ENCODE measurements at places on chromosomes 5 and 9. TPM values are rescaled to one million over a fixed set of nuclear protein-coding genes. Genes with fewer than 3 reads are reported as not detected.

- DNase-seq: no peak
Measured at GRCh38 chr9:34588671-34589635, 571 bp downstream of the CNTFR start.

DNA sequence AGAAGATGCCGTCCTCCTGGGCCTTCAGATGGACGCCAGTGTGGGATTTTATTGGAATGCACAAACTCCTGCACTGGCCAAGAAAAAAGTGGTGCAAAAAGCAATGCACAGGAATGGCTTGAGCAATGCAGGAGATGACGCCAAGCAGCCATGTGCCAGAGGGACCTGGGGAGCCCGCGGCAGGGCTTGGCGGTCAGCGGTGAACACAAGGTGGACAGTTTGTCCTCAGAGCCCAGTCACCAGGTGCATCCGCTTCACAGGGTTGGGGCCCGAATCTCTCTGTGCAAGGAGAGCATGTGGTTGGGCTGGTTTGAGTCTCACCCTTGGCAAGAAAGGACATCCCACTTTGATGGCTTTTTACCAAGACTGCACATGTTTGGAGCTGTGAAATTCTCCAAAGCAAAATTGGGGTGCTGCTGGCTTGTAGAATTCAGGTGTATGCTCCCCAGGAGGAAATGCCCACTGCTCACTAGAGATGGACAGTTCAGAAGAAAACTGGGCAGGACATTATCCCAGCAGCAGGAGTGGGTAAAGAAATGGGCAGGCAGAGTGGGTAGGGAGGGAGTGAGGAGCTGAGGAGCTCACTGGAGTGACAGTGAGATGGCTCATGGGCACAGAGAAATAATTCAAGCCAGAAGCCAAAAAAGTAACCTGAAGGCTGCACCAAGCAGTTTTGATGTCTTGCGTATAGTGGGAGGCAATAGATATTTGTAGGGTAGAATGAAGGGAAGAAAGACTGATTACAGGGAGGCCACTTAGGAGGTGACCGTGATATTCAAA, 463.9 kb downstream of the MTRR start:
- no peak for DNase-seq

DNA sequence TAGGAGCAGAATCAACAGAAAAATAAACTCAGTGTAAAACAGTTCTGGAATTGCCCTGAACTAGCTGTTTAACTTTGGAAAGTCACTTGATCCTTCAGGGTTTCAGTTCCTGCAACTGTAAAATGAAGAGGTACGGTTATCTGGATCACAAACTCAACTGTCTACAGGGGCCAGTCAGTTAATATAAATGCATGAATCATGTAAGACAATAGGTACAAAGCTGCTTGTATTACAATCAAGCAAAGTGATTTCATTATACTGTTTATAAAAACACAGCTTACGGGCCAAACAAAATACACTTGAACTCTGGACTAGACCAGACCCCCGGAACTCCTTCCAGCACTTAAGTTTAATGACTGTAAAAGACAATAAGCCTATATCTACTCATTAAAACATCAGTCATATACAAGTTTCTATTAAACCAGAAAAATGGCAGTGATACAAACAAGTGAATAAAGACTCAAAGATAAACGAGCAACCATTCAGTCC, 73.0 kb downstream of the MRPS27 start:
- DNase-seq: no peak

DNA sequence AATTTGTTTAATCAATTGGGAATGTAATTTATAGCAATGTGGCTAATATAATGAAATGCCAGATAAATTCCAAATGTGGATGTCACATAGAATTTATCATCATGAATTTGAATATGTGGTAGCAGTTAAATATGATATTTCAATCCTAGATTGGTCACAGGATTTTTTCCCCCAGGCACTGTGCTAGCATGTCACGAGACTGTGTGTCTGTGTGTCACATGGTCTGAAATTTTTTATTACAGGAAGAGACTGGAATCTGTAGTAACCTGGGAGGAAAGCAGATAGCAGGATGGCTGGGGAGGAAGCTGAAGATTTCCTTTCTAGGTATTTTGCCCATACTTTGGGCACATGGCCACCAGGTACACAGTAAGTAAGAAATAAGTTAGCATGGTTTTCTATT, 35.4 kb upstream of the MSH3 start:
- no peak for DNase-seq

DNA sequence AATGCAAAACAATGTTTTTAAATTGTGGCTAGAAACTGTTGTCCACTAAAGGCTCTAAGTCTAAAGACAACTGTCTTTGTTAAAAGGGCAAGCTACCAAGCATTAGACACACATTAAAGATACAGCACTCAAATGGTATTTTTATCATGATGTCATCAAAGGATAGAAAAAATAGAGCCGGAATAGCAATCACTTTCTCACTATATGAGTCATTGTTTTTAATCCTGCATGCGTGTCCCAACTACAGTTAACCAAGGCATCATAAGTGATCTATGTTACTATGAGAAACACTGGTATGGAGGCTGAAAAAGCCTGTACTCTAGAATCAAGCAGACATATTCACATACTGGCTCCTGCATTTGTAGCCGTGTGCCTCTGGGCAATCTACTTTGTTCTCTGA, 1.9 kb upstream of the PJA2 start:
- DNase-seq: no peak

Gene STOM
- 9.7 TPM for polyA plus RNA-seq

All from naive B cell (primary cell).